ENCODE measurements at places on chromosomes 7 and 10. TPM values are rescaled to one million over a fixed set of nuclear protein-coding genes. Genes with fewer than 3 reads are reported as not detected.

- DNase-seq = no peak
Observed at GRCh38 chr10:79468841-79469585, 23.6 kb upstream of the ZCCHC24 start.

DNA sequence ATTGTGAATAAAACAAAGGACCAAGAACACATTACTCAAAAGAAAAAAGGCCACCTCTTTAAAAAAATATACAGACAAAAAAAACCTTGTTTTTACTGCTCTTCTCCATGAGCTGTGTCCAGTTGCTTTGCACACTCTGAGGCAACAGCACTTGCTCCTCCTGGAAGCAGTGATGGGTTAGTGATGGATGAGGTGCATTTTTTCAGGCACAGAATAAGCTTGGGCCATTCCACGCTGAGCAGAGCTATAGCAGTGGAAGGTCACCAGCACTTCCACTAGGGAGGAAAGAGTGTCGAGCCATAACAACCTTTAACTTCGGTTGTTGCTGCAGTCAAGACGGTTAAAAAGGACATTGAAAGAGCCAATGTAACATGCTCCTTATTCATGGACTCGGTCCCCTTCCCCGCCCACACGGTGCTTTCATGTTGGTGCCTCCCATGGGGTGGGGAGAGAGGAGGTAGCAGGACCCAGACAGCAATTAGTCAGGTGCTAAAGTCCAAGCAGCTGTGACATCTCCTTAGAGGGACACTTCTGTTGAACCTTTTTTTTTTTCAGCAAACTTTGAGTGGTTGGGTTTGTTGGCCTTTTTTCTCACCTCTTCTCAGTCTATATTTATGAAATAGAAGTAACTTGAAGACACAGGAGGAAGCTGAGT, 136.5 kb upstream of the ADARB2 start:
- no peak for DNase-seq

Gene ARHGAP12
- 22.1 TPM for total RNA-seq

GRCh38 chr7:12687718-12688171, 312 bp downstream of the ARL4A start:
- no peak for DNase-seq

- peak; percentile 79 for DNase-seq
Observed at GRCh38 chr7:149495785-149496641, 1.6 kb downstream of the ZNF746 start.

DNA sequence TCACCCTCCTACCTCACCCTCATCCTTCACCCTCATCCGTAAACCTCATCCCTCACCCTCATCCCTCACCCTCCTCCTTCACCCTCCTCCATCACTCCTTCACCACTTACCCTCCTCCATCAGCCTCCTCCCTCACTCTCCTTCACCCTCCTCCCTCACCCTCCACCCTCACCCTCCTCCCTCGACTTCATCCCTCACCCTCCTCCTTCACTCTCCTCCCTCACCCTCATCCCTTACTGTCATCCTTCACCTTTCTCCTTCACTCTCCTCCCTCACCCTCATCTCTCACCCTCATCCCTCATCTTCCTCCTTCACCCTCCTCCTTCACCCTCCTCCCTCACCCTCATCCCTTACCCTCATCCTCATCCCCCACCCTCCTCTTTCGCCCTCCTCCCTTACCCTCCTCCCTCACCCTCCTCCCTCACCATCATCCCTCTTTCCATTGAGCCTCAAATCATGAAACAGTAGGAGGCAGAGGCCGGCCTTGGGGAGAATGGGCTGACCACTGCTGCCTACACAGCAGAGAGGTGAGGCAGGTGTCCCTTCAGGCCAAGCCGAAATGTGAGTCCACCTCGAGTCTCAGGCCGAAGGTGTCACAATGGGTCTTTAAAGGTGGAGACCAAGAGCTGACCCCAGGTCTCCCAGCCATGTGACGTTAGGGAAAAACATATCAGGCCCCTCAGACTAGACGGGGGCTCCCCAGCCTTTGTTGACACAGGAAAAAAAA, 53.0 kb downstream of the PDGFA start:
- no peak for DNase-seq

GRCh38 chr7:2459674-2460073, 16.5 kb downstream of the GRIFIN start:
- DNase-seq = no peak

- no peak for DNase-seq
Observed at GRCh38 chr7:78350926-78351325, 552.4 kb downstream of the PHTF2 start.

Gene CTTNBP2
- 1.2 TPM for total RNA-seq

- DNase-seq = no peak
Observed at GRCh38 chr7:158492367-158492764, 95.3 kb downstream of the PTPRN2 start.

DNA sequence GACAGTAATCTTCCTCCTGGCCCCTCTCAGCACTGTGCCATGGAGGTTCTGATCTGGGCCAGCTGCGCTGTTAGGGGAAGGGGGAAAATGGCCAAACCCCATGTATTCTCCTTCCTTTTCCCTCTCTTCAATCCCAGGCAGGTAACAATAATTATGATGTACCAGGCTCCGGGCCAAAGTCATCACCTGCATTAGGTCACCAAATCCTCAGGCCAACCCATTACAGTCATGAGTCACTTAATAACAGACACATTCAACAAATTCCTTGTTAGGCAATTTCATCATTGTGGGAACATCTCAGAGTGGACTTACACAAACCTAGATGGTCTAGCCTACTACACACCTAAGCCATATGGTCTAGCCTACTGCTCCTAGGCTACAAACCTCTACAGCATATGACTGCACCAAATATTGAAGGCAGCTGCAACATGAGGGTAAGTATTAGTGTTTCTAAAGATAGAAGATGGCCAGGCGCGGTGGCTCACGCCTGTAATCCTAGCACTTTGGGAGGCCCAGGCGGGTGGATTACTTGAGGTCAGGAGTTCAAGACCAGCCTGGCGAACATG, 2.2 kb upstream of the HSPB1 start:
- no peak for DNase-seq

GRCh38 chr7:74029991-74030415, 2.0 kb downstream of the ELN start:
- DNase-seq = no peak

DNA sequence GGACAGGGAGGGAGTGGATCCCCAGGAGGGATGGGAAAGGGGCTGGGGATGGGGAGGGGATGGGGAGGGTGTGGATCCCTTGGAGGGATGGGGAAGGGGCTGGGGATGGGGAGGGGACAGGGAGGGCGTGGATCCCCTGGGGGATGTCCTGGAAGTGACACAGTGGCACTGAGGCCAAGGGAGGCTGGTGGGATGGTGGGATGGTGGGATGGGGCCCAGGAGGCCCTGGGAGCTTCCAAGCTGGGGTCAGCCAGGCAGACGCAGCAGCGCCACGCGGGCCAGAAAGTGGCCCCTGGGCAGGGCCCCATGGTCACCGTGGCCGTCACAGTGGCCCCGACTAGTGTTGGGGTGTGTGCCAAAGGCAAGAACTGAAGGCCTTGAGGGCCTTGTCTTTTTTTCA, 67.8 kb downstream of the INPP5A start:
- DNase-seq = no peak

- no peak for DNase-seq
Observed at GRCh38 chr10:92849234-92849525, 860 bp downstream of the EXOC6 start.

Gene GPR158
- total RNA-seq = not detected

Measured in left ventricle myocardium inferior (tissue), 1 donor.